Activated CD8-positive, alpha-beta T cell treated with anti-CD3 and anti-CD28 coated beads, Interleukin-2, amount 10 ng/mL, durations not matched to agents 7 days and 5 days (primary cell): ENCODE measurements at places on chromosomes 11 and 22. TPM values are rescaled to one million over a fixed set of nuclear protein-coding genes. Genes with fewer than 3 reads are reported as not detected.
A peak's percentile ranks its signal among the peaks of the same experiment; 100 is the strongest.

GRCh38 chr11:63536669-63537292 is at the start of gene PLAAT4:
TSS of gene PLAAT4 (plus strand) at chr11:63536808. CDS start at chr11:63536869, 61 bp downstream.
- DNase-seq: peak; percentile 48

Gene OR2AG2
- 0.23 TPM for total RNA-seq

DNA sequence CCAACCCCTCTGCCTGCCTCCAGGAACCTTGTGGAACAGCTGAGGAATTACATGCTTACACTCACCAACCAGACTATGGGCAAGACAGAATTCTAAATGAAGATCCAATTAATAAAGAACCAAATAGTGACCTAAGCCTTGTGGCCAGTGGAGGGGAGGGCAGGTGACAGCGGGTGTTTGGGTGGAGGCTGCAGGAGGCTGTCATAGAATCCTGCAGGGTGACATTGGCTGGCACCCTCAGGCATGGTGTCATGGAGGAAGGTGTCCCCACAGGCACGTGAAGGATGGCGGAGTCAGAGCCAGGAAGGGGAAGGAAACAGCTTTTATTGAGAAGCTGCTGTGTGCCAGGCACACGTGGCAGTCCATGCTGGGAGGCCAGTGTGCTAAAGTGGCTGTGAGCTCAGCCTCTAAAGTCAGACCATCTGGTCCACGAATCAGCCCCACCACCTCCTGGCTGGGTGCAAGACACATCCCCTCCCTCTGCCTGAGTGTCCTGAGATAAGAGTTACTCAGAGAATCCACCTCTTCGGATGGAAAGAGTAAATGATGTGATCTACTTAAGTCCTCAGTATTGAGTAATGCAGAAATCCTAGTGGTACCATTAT is 8.7 kb downstream of the MYO18B start:
- DNase-seq: no peak

GRCh38 chr22:20469110-20469868 is 26.3 kb downstream of the KLHL22 start:
- DNase-seq: no peak

Gene NRXN2
- 0.13 TPM for total RNA-seq

DNA sequence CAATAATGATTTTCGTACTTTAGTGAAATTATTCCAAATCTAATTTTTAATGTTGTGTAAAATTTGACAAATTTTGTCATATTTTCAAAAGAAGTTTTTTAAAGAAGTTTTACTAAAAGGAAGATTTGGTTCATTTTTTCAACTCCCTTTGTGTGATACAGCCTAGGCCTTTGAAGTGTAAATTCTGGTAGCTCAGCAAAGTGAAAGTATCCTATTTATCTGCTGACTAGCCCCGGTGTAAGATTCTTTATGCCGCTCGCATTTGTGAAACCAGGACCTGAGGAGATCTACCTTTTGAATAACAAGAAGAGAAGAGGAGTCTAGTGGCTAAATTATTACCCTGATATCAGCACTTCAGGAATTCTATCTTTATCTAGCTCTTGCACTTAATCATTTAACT is 177.4 kb downstream of the JRKL start:
- DNase-seq: peak; percentile 34

Gene GLYAT
- total RNA-seq: not detected

DNA sequence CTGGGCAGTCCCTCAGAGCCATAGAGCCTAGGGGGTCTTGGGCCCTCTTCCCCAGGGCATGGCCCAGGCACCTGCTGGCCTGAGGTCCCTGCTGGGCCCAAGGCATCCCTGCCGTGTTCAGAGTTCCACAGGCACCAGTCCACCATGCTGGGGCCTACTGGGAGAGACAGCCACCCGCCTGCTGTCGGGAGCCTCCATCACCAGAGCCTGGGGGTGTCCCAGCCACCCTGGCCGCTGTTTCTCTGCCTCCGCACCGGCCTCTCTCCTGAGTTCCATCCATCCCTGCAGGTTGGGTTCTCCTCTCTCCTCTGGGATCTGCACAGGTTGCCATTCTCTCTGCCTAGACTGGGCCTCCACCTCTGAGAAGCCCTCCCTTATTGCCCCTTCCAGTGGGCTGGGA is 68.6 kb downstream of the KCNQ1 start:
- no peak for DNase-seq
